Stimulated activated CD4-positive, alpha-beta T cell treated with anti-CD3 and anti-CD28 coated beads, Interleukin-4, amount 100 ng/mL, for 48 hours (primary cell): ENCODE measurements at places on chromosomes 4 and X.

- no peak for DNase-seq
Observed at GRCh38 chrX:10259716-10260115, 102.9 kb downstream of the CLCN4 start.

GRCh38 chr4:80306260-80306659, 29.3 kb upstream of the CFAP299 start:
- DNase-seq = no peak

DNA sequence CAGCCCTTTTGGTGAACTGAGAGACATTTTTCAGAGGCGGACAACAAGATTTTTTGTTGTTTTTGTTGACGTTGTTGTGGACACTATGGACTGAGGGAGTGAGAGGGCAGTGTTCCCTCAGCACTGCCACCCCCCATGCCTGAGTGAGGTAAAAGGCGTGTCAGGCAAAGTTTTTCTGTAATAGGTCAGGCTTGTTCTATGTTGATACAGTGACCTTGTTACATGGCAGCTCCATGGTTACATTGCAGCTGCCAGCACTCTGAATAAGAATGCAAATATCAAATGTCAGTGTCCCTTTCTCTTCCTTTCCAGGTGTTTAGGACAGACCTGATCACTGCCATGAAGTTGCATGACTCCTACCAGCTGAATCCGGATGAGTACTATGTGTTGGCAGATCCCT, 36.6 kb downstream of the JADE1 start:
- DNase-seq = no peak

GRCh38 chr4:48604527-48604926, 114.5 kb downstream of the ZAR1 start:
- no peak for DNase-seq

DNA sequence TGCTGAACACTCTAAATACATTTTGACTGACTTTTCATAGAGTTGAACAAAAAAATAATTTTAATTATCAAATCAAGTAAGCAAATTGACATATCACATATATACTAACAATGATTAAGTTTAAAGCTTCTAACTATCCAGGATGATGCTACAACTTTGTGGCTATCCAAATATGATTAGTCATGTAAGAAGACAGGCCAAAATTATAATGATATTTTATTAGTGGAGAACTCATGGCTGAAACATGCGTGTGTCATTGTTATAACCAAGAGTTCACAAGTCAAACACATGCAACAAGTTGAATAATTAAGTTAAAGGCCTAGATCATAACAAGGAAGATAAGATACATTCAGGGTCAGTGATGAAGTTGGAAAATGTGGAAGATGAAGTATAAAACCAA, 346.8 kb downstream of the FSTL5 start:
- DNase-seq = no peak

- no peak for DNase-seq
Observed at GRCh38 chr4:33323393-33323792, 2603.2 kb downstream of the PCDH7 start.
